ENCODE measurements at places on chromosomes 3 and 15.

DNA sequence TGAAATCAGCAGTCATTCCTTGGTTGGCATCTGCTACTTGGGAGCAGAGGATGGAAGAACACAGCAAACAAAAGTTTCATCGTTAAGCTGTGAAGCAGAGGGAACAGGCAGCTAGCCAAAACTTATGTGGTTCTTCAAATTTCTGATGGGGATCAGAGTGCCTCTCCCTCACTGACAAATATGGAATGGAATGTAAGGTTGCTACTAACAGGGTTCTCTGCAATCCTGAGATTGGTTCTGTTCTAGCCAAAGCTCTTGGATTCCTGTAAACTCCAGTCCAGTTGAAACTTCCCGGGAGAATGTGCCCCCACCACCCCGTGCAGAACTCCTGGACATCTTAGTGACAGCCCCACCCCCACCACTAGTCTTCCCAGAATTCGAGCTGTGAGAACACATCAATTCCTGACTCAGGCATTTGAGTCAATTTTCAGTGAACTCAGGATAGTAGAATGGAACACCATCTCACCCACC is 55.9 kb upstream of the PHLDB2 start:
- DNase-seq, result no peak

- DNase-seq, result no peak
Measured at GRCh38 chr3:13144163-13145023, 71.2 kb upstream of the IQSEC1 start.

DNA sequence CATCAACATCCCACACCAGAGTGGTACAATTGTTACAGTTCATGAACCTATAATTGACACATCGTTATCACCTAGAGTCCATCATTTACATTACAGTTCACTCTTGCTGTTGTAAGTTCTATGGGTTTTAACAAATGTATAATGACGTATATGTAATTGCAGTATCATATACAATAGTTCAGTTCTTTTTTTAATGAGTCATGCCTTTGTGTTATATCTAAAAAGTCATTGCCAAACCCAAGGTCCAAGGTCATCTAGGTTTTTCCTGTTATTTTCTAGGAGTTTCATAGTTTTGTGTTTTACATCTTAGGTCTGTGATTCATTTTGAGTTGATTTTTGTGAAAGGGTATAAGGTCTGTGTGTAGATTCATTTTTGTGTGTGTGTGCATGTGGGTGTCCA is 160.9 kb upstream of the GALNT15 start:
- DNase-seq, result no peak

DNA sequence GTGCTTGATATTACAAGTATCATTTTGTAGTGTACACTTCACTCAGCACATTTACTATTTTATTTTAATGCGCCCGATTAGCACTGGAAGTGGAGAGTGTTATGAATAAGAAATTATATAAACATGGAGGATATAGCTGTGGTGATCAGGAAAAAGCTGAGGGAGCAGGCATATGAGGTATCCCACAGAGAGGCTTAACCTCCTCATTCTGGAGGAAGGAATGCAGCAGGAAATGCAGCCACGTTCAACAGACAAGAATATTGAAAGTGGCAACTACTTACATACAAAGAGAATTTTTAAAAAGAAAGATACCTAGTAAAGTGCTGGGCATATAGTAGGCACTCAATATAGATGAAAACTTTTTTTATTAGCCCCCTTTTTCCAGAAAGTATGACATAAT is 166.0 kb upstream of the SATB1 start:
- DNase-seq, result no peak

GRCh38 chr15:61034678-61035291 is 194.3 kb downstream of the RORA start:
- DNase-seq, result no peak

- no peak for DNase-seq
Measured at GRCh38 chr3:4038351-4038750, 239.1 kb downstream of the LRRN1 start.

- DNase-seq, result no peak
Measured at GRCh38 chr3:110544730-110545129, 526.9 kb upstream of the NECTIN3 start.

GRCh38 chr3:145191543-145191942 is 969.4 kb downstream of the PLOD2 start:
- no peak for DNase-seq

DNA sequence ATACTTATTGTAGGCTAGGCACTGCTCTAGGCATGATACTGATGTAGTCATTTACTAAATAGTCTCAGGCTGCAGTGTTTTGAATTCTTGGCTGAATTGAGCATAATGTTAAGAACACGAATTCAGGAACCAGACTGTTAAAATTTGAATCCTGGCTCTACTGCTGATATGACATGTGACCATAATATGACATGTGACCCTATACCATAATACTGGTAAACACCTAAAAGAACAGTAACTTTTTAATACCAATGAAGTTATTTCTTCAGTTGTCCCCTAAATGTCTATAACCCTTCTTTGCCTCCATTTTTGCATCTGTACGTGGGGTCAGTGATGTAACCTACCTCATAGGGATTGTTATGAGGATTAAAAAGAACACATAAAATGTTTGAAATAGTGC is 18.1 kb downstream of the TBC1D23 start:
- DNase-seq, result no peak

Data from hematopoietic multipotent progenitor cell treated with erythropoietin and hydrocortisone succinate and interleukin-3 and kit ligand, for 8 days (in vitro differentiated cells).